ENCODE measurements at places on chromosomes 1 and 21.

DNA sequence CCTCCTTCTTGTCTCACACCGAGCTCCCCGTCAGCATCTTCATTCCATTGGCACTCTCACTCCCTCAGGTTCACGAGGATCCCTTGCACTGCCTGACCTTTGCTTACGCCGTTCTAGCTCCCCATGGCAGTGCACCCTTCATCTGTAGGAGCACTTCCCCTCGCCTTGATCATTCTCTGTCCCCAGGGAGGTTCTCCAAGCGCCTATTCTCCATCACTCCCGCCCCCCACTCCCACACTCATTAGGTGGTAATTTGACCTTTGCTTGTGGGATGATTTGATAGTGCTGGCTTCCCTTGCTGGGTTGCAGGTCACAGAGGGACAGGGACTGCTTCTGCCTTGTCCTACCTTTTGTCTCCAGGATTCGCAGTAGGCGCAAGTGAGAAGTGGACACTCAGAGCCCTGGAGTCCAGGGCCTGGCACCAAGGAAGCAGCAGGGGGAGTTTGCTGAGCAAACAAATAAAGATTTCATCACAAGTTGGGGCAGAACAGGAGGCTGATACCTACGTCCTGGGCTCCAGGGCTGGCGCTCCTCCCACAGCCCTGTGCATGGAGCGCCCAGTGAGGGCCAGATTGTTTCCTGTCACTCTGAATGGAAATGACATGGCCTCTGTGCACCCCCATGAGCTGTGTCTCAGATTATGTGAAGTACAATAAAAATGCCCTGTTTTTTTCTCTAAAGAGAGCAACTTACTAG lies 82.0 kb upstream of the RUNX3 start:
- no peak for DNase-seq

GRCh38 chr1:201171063-201172036 lies 17.1 kb upstream of the TMEM9 start:
- peak; percentile 29 for DNase-seq

DNA sequence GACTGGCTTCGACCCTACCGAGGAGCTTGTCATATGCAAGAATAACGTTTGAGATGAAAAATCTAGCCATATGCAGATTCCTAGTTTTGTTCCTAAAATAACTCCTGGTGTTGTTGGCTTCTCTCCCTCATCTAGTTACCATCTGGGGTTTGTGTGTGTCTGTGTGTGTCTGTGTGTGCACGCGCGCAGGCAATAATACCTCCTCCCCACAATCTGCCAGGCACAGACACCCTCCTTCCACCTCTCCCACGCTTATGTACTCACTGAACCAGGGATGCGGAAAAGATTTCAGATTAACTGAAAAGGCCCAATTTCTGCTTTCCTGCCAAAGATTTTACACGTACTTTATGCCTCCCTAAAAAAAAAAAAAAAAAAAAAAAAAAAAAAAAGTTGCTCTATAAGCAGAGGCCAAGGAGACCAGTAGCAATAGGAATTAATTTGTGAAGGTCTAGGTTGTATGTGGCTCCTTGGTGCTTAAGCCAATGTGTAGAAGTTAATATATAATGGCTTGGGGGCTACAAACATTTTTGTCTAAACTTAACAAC lies 452.7 kb downstream of the NUF2 start:
- no peak for DNase-seq

GRCh38 chr21:45016406-45017038 lies 57.9 kb upstream of the ADARB1 start:
- no peak for DNase-seq

GRCh38 chr1:27522432-27523336 lies 32.7 kb upstream of the WASF2 start:
- DNase-seq, result peak; percentile 54

- no peak for DNase-seq
Observed at GRCh38 chr1:147837129-147837963, 65.2 kb upstream of the GJA8 start.

DNA sequence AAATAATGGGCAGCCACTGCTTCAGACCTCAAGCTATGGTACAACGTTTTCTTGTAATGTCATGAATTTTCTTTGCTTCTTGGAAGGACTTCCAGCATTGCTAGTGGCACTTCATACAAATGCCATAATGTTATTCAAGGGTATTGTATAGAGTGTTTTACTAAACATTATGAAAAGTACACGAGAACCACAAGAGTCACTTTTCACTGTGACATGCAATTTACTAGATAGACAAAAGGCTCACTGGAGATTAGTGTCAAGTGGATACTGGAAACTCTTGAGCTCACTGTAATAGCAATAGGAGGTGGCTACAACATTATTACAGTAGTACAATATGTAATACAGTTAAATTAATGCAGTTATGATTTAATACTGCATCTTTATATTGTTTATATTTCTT lies 5.3 kb upstream of the OLFM3 start:
- no peak for DNase-seq

DNA sequence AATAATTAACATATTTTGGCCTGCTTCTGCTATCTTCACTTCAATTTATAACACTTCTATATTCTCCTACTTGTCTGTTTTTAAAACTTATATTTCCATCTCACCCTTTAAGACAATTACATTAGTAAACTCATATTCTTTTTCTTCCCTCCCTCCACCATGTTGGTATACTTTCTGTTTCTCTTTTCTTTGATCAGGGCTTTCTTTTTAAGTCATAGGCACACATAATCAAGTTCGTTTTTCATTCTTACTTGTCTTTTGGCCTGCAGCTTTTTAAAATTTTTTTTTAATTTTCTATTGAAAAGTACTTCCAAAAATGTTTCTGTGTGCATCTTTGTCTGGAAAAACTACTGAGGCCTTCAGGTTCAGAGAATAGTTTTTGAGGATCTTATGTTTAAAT lies 2.3 kb downstream of the PYHIN1 start:
- DNase-seq, result no peak

GRCh38 chr1:239999170-239999569 lies 92.5 kb upstream of the FMN2 start:
- DNase-seq, result no peak

DNA sequence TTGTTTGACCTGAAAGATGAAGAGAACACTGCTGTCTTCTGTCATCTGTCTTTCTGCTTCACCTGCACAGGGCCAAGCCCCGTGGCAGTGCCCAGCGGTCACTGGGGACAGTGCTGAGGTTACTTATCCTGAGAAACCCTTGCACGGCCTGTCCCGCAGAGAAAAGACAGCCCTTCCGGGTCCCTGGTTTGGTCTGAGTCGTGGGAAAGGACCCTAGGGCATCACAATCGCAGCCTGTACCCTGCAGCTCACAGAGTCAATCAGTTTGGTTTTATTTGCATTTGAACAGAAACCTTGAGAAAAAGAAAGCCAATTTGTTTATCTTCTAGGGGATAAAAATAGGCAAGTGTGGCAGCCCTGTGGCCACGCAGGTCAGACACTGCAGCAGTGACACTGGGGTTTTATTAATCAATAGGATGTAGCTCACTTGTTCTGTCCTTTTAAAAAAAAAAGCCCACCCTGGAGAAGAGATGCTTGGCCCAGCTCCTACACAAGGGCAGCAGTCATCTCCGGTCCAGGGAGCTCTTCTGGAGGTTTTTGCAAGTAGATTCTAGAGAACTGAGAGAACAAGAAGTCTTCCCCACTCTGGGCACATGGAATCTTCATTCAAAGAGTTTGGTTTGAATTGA lies 120.0 kb downstream of the PEX14 start:
- no peak for DNase-seq

GRCh38 chr21:23812485-23812884 lies 1794.8 kb downstream of the MRPL39 start:
- no peak for DNase-seq

GRCh38 chr21:42754270-42754933 lies 101.0 kb downstream of the PDE9A start:
- DNase-seq, result no peak

GRCh38 chr1:51693419-51694155 lies 76.7 kb downstream of the OSBPL9 start:
- DNase-seq, result no peak

DNA sequence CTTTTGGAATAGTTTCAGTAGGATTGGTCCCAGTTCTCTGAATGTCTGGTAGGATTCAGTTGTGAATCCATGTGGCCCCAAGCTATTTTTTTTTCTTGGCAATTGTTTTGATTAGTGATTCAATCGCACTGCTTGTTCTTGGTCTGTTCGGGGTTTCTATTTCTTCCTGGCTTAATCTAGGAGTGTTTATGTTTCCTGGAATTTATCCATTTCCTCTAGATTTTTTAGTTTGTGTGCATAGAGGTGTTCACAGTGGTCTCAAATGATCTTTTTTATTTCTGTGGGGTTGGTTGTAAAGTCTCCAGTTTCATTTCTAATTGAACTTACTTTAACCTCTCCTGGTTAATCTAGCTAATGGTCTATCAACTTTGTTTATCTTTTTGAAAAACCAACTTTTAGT lies 117.6 kb downstream of the NME7 start:
- DNase-seq, result no peak

DNA sequence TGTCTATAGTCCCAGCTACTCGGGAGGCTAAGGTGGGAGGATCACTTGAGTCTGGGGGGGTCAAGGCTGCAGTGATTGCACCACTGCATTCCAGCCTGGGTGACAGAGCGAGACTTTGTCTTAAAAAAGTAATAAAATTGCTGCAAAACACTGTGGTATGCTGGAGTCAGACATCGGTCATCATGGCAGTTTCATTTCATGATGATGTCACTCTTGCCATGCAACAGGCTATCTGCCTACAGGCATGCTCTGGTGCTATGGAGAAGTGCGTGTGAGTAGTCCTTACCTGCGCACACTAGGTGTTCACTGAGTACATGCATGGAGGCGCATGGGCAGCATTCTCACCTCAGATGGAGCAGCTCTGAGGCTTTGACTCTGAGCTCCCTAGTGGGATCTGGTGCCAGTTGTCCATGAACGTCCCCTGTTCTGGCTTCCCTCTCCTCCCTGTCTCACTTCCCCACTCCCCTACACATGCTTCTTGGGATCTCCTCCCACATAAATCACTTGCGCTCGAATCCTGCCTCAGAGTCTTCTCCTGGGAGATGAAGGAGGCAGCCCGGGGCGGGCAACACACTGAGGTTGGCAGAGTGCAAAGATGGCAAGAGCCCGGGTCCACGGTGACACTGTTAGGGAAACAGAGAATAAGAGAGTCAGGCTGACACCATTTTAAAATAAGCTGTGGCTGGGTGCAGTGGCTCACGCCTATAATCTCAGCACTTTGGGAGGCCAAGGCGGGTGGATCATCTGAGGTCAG lies 10.4 kb upstream of the CELA3B start:
- DNase-seq, result no peak

DNA sequence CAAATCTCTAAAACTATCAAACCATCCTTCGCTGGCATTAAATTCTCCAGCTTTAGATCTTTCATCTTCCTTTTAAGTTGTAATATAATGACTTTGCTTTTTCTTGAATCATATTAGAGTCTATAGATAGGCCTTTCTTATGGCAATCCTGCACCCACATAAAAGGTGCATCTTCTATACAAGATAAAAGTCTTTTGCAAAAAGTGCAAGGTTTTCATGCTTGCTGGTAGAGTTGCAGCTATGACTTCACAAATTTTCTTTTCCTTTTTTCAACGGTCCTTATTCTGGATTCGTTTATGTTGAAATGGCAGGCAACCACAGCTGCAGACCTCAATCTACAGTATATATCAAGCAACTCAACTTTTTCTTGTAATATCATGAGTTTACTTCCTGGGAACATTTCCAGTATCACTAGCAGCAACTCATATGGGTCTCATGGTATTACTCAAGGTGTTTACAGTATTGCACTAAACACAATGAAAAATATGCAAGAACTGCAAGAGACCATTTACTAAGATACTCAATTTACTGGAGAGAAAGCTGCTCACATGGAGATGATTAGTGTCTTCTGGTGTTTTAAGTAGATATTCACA lies 22.1 kb downstream of the OMA1 start:
- DNase-seq, result no peak

DNA sequence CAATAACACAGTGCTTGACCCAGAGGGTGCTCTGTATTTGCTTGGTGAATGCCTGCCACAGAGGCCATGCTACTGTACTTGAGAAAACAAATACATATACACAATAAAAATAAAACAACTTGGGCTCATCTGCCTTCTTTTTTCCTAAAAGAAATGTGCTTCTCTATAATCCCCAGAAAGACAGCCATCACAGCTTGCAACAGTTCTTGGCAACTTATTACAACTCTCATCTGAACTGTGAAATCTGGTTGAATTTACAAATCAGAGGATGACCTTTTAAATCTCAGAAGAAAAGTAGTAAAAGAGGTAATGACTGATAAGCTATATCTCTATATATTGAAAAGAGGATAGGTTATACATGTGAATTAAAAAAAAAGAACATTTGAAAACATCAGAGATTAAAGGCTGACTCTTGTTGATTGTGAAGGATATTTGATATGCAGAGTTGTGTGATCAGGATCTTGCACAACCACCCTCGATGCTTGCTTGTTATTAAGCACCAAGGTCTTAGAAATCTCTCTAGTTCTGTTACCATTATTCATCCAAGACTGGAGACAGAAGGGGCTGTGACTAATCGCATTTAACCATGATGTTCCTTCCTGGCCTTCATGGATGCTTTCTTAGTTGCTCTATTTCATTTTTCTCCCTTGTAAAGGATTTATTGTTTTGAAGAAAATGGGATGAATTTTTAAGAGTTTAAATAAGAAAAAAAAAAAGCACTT lies 213.4 kb downstream of the APP start:
- no peak for DNase-seq

DNA sequence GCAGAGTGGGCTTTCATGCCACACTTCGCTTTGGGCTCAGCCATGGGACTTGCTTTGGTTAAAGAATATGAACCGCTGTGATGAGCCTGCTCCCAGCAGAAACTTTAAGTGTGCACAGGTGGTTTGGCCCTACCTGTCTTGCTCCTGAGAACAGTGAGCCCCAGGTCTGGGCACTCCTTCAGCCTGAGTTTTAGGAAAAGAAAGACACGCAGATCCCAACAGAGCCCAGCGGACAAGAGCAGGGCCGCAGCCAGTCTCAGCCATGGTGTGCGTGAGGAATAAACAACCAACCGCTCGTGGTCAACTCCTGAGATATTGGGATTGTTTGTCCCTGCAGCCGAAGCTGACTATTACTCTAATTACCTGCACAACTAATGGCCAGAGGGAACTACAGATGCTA lies 217.1 kb upstream of the C1orf174 start:
- no peak for DNase-seq

DNA sequence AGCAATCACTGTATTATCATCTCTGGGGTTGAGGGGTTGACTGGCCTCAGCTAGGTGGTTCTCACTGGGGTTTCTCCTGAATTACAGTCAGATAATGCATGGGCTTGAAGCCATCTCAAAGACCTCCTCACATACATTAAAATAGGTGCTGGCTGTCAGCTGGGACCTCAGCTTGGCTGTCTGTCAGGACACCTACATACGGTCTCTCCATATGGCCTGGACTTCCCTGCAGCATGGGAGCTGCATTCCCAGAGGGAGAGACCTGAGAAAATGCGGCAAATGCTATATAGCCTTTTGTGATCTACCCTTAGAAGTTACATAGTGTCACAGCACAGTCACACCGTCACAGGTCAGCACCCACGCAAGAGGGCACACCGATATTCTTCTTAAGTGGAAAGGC lies 93.6 kb downstream of the TSEN15 start:
- DNase-seq, result no peak

GRCh38 chr1:224923726-224924125 lies 5.7 kb upstream of the DNAH14 start:
- DNase-seq, result no peak

GRCh38 chr1:43981135-43981491 lies 2.1 kb downstream of the B4GALT2 start:
- DNase-seq, result no peak

- no peak for DNase-seq
Observed at GRCh38 chr1:215844266-215844665, 277.2 kb downstream of the KCTD3 start.

GRCh38 chr21:44874497-44875315 lies 1.2 kb upstream of the PTTG1IP start:
- peak; percentile 58 for DNase-seq
